Stimulated activated CD4-positive, alpha-beta T cell treated with anti-CD3 and anti-CD28 coated beads, TNF-alpha, amount 100 ng/mL, for 1 hour (primary cell): ENCODE measurements at places on chromosomes 1 and 21.

DNA sequence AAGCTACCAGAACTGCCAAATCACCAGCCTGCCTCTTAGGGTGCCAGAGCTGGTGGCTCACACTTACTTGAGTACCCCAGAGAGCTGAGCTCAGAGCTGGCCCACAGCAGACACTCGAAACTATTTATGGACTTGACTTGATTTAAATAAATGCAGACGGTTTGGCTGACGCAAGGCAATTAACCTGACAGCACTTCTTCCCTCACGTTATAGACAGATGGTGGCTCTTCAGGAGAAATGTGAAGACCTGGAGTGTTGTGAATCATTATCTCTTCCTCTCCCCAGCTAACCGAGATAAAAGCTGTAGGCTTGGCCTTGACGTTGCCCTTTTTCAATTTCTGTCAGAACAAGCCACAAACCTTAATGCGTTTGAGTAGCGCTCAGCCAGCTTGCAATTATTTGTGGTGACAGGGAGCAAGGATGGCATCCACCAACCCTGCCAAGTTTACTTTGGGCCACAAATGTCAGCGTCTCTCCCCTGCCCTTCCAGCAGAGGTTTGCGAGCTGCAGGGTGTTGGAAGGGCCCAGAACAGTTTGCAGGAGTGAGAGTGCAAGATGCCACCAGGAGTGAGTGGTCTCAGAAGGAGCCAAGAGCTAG is 34.0 kb upstream of the BCAR3 start:
- DNase-seq, result no peak

DNA sequence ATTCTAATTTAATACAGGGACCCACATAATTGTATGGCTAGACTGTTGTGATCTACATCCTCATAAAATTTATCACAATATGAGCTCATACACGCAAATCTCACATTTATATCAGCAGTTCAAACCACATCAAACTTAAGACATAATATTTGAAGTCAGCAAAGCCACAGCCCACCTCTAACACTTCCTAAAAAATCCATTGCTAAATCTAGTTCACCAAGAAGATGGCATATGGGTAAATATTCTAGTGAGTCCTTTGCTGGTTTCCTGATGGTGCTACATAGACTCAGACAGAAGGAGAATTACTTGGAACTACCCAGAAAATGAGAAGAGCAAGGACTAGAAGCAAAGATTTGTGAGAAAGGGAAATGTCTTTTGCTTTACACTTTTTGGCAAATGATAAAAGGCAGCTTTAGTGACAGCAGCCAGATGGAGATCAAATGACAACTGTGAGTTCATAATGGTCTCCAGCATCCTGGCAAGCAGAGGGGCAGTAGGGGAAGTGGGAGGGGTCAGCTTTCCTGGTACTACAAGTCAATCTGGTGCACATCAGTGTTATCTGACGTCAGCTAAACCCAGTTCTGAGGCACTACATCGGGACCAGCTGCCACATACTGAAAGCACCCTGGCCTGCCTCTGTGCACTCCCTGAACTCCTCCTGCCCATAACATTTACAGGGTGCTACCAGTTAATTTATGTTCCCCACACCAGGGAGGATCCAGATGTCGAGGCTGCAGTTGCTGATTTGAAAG is 10.6 kb upstream of the GADD45A start:
- DNase-seq, result peak; percentile 0

DNA sequence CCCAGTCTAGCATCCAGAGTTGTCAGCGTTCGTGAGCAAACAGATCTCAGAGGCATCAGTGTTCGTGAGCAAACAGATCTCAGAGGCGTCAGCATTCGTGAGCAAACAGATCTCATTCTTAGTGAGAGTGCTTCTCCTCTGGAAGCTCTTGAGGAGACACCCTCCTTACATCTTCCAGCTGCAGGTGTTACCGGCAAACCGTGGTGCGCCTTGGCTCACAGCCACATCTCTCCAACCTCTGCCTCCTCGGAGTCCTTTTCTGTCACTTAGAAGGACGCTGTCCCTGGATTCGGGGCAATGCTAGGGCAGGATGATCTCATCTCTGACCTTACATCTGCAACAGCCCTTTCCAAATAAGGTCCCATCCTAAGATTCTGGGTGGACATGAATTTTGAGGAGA is 14.6 kb upstream of the UMODL1 start:
- no peak for DNase-seq

DNA sequence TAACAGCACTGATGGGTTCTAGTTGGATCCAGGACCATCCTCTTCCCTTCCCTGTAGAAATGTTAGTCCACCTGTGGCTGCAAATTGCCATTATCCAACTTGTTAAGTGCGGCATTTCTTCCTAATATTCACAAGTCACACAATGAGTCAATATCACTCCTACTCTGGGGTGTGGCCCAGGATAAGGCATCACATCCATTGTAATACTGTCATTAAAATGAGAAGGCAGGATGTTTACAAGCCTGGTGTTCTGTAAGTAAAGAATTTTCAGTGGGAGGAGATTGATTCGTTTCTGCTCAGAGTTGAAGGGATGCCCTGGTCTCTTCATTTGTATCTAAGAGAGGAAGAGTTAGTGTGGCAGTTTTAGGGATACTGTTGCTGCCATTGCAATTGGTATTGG is 18.1 kb upstream of the ARHGAP29 start:
- no peak for DNase-seq

GRCh38 chr1:84689514-84690396 is 506 bp downstream of the SSX2IP start:
- DNase-seq, result peak; percentile 17

DNA sequence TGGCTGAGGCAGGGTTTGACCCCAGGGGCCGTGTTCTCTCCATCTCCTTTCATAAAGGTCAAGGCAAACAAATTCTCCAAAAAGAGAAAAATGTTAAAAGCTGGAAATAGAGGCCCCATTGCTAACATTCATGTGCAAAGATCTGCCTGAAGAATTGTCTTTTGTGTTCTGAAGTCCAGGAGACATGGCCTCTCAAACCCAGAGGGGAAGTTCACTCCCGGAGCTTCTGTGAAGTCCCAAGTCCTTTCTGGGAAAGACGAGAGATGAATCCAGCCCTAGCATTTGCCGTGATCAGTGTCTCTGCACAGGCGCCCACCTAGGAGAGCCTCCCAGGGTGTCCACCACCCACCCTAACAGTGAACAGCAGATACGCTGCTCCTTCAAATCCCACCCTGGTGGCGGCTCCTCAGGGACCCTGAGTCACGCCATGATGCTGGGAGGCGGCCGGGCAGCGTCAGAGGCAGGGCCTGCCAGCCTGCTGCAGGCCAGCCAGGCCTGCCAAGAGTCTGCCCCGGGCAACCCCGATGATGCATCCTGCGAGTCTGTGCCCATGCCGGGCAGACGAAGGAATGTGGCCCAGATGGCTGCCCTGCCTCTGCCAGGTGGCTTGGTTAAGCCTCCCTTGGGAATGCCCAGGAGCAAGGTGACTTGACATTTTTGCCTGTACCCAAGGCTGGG is 5.2 kb upstream of the C2CD2 start:
- no peak for DNase-seq

DNA sequence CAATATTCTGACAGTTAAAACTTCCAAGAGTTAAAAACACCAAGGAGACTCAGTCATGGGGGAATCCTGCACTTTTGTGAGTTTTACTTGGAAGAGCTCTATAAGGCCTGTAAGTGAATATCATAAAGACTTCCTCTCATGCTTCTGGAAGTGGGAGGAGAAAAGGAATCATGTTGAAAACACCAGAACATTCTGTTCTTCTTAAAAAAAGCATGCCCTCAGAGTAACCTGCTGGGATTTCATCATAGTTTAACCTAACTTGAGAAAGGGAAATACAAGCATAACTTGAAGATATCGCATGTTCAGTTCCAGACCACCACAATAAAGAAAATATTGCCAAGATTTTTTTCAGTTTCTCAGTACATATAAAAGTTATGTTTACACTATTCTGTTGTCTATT is 51.9 kb downstream of the COL11A1 start:
- no peak for DNase-seq

DNA sequence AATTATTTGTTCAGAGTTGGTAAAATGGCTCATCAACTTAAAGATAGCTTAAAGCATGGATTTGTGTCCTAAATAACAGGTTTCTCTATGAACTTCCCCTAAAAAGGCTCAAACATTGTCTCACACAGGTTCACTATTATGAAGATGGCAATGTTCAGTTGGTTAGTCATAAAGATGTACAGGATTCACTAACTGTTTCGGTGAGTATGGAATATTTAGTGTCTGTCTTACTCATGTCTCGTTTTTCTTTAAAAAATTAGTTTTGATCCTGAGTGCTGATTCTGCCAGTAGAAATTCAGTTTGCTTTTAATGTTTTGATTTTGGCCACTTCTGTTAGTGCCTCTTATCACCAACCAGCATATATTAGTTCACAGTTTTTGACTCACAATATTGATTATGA is 7.5 kb upstream of the MOV10 start:
- DNase-seq, result no peak

DNA sequence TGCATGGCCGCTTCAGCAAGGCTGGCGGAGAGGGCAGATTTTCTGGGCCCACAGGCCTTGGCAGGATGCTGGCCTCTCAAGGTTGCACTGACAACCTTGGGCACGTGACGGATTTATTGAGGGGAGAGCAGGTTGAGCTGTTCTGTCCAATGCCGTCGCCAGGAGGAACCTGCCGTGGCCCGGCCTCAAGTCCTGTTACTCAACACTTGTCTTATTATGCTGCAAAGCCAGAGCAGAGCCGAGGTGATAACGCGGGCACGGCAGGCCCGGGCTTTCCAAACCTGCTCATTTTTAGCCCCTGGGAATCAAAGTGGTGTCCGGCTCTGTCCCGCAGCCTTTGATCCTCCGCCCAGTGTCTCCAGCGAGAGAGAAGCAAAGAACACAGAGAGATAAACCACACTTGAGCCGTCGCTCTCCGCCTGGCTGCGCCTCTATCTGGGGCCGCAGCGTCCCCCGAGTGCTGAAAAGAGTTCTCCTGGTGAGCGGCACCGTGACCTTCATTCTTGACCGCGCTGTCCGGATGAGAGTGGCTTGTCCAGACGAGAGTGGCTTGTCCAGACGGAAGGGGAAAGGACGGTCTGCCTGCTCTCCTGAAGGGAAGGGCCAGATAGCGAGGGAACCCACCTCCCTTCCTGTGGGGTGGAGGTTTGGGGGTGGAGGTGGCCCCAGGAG is 162.3 kb upstream of the ARHGEF16 start:
- no peak for DNase-seq

DNA sequence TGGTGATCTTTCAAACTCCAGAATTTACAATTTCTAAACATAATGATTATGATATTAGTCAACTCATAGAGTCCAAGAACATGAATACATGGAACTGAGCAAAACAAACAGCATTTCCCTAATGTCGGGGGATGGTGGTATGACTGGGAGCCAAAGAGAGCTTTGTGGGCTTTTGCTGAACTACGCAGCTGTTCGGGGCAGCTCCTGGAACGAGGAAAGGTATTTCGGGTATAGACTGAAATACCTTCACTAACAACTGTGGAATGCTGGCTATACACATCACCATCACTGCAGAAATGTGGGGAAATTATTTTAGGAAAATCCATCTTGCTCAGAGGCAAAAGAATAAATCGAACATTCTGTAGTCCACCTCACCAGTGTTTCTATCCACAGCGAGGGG is 30.2 kb upstream of the VPS26C start:
- no peak for DNase-seq

GRCh38 chr1:170707959-170708655 is 44.2 kb downstream of the PRRX1 start:
- DNase-seq, result no peak

- no peak for DNase-seq
Measured at GRCh38 chr1:210372491-210372890, 43.8 kb downstream of the HHAT start.

DNA sequence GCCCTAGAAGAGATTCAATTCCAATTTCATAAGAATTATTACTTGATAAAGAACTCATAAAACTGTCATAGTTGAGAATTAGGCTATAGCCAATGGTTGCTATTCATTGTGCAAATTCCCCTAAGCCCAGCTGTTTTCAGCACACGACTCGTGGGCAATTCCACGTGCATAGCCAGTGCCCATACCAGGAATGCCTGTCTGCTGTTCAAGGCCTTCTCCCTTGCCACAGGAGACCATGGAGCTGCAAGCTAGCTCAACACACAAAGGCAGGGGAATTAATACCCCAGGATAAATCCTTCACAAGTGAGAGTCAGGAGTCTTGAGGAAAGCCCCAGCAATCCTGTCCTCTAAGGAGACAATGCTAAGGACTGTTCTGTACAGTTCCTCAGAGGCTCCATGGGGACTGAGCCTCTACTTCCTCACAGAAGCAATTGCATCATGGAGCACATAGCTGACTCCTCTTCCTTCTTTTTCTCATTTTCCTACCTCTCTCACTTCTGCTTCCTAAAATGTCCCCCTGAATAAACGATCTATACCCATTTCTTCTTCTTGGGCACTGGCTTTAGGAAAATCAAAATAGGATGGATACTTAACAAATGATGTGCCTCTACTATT is 19.1 kb upstream of the CHRM3 start:
- DNase-seq, result no peak

GRCh38 chr1:79614762-79615161 is 608.2 kb upstream of the ADGRL4 start:
- no peak for DNase-seq

- no peak for DNase-seq
Measured at GRCh38 chr1:198845851-198846250, 207.0 kb downstream of the PTPRC start.

GRCh38 chr1:223750730-223751570 is 38.6 kb downstream of the CAPN2 start:
- DNase-seq, result no peak

DNA sequence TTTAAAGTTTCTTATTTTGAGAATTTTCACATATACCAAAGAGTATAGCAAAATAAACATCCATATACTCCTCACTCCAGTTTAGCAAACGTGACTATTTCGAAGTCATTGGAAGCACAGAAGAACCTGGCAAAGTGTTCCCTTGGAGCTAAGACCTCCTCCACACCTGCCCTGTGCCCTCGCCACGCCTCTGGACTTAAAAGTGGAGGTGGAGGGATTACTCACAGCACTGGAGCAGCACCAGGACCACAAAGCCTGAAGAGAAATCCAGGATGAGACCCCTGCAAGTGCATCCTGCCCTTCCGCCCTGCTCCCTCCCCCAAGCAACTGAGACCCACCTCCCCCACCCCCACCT is 436 bp downstream of the CHI3L1 start:
- no peak for DNase-seq

DNA sequence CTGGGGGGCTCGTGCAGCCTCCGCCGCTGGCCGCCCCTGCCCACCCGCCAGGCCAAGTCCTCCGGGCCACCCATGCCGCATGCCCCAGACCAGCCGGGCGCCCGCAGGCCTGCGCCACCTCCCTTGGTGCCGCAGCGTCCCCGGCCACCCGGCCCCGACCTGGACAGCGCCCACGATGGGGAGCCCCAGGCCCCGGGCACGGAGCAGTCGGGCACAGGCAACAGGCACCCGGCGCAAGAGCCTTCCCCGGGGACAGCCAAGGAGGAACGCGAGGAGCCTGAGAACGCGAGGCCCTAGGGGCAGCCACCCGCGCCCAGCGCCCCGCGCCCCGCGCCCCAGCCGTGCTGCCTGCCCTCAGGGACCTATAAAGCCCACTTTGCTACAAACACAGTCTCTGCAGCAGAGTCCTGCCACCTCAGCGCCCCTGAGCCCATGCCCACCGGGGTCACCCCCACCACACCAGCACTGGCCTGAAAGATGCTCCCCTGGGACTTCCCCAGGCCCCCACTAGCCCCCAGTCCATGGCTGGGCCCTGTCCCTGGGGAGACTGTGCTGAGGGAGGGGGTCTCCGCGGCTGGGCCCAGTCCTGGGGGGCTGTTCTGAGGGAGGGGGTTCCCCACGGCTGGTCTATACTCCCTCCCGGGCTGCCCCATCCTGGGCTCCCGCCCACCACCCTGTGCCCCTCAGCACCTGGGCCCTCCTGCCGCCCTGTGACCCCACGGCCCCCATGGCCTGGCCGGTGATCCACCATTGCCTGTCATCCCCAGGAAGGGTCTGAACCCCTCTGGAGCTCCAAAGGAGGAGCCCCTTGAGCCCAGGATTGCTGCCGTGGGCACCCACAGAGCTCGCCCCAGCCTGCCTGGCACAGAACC is 8.6 kb downstream of the TNFRSF18 start:
- no peak for DNase-seq
